ENCODE measurements at places on chromosomes 5 and 9. TPM values are rescaled to one million over a fixed set of nuclear protein-coding genes. Genes with fewer than 3 reads are reported as not detected.

DNA sequence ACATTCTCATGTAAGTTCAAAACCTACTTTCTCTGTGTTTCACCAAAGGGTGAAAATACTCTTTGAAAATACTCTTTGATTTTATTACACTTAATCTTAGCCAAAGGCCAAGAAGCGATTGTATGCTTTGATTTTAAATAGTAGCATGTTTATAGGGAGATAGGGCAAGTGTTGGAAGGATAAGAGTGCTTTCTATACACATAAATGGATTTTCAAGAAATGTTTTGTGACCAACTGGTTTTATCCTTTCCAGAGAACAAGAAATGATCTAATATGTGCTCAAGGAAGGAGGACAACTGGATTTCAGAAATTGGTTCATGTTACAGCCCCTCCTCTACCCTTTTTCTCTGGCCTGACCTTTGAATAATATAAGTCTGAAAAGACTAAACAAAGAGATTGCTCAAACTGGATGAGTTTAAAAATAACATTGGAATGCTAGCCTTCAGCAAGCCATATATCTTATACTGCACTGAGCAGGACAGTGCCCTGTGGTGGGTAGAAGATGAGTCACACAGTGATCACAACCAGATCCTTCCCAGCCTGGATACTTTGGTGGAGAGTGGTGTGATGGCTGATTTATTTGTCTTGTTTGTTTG is 13.1 kb downstream of the PALM2AKAP2 start:
- peak; percentile 79 for DNase-seq
- no peak overlapping the region for H3K4me3 ChIP-seq
- H3K4me1 ChIP-seq = peaks cover 35% of the 10 kb centered on the region
- H3K27ac ChIP-seq = peak overlapping the region; percentile 80
- no peaks in the 10 kb centered on the region for H3K36me3 ChIP-seq
- H3K27me3 ChIP-seq = no peaks in the 10 kb centered on the region

GRCh38 chr5:170634256-170634990 is 130.6 kb downstream of the KCNIP1 start:
- H3K4me3 ChIP-seq = no peak overlapping the region
- H3K4me1 ChIP-seq = peaks cover 5% of the 10 kb centered on the region
- no peak overlapping the region for H3K27ac ChIP-seq
- no peaks in the 10 kb centered on the region for H3K36me3 ChIP-seq
- no peak for DNase-seq

Gene SPATA31A3
- not detected for total RNA-seq

GRCh38 chr5:179700401-179700918 is 1.7 kb downstream of the CANX start:
- peaks cover 3% of the 10 kb centered on the region for H3K36me3 ChIP-seq
- peak overlapping the region; percentile 100 for H3K27ac ChIP-seq
- DNase-seq = no peak
- no peak overlapping the region for H3K4me3 ChIP-seq
- H3K4me1 ChIP-seq = peaks cover 42% of the 10 kb centered on the region

Gene THOC3
- 37.7 TPM for total RNA-seq

Gene MLANA
- not detected for total RNA-seq

Measured in adrenal gland (tissue), 19 donors.